GM06990 (cell line): ENCODE measurements at places on chromosomes 4 and X.
A peak's percentile ranks its signal among the peaks of the same experiment; 100 is the strongest.

GRCh38 chr4:74884266-74884665 is 48.6 kb upstream of the PARM1 start:
- DNase-seq = no peak

- DNase-seq = no peak
Observed at GRCh38 chr4:26302031-26302899, 18.5 kb upstream of the RBPJ start.

DNA sequence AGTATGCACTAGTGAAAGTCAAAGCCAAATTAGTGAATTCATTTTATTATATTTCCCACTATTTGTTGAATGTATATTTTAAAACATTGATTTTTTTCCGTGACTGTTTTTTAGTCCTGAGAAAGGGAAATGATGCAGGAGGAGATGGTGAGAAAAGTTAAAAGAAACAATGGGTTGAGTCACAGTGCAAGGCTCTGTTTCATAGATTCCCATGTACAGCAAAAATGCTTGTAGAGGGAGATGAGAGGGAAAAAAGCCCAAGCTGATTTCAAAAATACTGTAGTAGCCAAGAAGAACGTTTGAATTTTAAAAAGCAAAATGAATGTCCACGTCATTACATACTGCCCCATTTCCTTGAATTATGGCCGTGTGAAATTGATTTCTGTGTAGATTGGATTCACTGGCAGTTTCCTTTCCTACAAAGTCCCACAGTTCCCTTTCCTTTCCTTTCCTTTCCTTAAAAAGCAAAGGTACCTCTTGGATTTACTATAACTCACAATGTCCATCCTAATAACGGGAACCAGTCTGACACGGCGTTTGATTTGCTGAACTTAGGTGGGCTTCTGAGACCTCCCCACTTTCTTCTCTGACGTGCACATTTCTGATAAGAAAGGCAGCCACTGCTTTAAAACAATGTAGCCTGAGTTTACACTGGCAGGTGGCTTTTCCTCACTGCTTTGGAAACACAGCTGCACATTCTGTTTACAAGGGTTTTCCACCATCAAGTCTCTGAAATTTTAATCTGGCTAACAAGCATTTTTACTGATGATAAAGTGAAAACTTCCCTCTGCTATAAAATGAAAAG is 63.7 kb downstream of the SPCS3 start:
- DNase-seq = no peak

DNA sequence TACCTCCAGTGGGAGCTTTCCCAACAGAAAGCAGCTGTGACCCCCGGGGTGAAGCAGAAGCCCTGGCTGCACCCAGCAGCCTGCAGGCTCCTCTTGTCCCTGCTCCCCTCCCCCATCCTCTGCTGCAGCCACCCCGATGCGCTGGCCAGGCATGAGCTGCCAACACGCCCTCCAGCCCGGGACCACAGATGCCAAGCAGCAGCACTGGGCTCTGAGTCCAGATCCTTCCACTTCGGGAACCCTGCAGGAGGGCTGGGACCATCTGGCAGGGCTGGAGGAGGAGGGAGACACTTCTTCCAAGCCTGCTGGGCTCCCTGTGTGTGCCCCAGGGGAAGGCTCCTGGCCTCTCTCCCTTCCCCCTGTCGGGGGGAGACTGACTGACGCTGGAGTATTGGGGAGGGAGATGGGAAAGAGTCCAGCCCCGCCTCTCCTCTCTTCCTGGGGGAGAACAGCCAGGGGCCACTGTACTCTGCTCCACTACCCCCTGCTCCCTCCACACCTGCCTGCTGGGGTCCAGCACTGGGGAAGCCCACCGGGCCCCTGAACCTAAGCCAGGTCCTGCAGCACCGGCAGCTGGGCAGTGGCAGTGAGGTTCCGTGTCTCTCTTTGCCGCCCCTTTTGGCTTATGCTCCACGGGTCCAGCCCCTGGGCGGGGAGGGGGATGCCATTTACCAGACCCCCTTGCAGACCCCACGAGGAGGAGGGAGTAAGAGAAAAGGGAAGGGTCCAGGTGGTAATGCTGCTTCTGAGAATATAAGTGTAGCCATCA is 55.7 kb downstream of the PPP2R2C start:
- DNase-seq = no peak

GRCh38 chrX:21972721-21973120 is 32.2 kb downstream of the SMS start:
- no peak for DNase-seq

- no peak for DNase-seq
Observed at GRCh38 chr4:41214825-41215146, 444 bp upstream of the APBB2 start.

DNA sequence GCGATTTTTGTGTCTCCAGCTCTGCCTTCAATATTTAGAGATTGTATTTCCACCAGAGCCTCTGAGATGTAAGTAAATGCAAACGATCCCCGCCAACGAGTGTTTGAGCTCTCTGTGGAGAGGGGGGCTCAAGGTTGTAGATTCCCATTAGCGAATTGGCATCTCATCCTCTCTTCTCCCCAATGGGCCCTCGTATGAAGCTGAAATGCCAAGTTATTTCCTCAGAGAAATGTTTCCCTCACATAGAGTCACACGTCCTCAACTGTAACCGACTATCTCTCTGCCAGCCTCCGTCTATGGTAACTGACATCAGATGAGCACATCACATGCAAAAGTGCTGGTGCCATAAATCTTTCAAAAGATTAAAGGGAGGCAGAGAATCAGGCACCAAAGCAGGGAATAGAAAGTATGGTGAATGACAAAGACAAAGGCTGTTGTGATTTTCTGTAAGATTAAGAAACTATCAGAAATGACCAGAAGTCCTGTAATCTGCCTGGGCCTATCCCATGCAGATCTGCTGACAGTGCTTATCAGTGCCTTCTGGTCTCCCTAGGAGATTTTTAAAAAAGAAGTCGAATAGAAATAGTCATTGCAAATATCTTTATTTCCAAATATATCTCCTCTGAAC is 157.1 kb downstream of the PDGFRA start:
- DNase-seq = no peak

DNA sequence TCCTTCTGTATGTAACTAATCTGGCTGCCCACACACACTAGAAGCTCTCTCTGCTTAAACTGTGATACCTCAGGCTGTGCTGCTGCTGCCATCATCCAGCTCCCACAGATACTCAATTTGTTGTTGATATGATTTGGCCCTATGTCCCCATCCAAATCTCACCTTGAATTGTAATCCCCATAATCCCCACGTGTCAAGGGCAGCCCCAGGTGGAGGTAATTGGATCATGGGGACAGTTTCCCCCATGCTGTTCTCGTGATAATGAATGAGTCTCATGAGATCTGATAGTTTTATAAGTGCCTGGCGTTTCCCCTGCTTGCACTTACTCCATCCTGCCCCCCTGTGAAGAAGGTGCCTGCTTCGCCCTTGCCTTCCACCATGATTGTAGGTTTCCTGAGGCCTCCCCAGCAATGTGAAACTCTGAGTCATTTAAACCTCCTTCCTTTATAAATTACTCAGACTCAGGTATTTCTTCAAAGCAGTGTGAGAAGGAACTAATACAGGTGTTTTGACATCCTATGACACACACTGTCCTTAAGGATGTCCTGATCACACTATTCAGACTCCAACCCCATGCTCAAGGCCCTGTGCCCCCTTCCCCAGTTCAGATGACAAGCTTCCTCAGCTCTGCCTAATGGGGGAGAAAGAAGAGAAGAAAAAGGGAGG is 2.9 kb upstream of the ATOH1 start:
- DNase-seq = no peak

- DNase-seq = no peak
Observed at GRCh38 chr4:63786171-63786570, 623.1 kb downstream of the TECRL start.

DNA sequence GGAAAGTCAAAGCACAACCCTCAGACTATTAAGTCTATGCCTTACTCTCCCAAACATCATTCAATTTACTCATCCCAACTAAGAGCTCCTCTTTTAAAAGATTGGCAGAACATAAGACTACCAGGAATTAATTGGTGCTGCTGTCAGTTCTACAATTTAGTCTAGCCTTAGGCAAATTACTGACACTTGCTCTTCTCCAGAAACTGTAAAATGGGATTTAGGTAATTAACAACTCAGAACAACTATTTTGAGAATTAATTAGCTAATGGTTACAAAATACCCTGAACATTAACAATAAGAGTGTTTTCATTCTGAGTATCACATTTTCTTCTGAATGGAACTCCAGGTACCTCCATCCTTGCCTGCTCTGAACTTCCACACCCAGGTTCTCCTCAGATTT is 36.2 kb upstream of the RBM47 start:
- no peak for DNase-seq

DNA sequence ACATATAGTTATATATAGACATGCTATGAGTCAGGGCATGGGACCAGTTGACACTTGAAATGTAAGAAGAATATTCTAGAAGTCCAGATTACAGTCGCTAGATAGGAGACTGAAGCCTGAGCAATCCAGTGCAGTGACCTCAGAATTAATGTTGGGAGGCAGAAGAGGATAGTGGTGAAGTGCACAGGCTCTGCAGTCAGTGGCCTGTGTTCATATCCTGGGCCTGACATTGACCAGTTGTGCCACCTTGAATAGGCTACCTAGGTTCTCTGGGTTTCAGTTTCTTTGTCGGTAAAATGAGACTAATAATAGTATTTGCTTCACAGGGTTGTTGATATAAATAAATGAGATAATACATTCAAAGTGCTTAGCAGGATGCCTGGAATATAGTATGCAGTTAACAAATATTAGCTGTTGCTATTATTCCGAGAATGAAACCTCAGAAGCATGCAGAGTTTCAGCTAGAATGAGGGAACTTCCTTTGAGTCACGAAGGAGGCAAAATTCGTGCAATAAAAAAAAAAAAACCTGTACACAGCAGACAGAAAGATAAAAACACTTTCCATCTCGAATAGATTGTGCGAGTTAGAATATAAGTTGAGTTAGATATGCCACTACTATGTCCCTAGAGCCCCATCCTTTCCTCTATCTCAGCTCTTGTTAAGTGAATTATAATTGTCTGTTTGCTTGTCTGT is 4.0 kb upstream of the SH2D1A start:
- DNase-seq = no peak

- no peak for DNase-seq
Observed at GRCh38 chr4:165190591-165191347, 16.6 kb upstream of the KLHL2 start.

DNA sequence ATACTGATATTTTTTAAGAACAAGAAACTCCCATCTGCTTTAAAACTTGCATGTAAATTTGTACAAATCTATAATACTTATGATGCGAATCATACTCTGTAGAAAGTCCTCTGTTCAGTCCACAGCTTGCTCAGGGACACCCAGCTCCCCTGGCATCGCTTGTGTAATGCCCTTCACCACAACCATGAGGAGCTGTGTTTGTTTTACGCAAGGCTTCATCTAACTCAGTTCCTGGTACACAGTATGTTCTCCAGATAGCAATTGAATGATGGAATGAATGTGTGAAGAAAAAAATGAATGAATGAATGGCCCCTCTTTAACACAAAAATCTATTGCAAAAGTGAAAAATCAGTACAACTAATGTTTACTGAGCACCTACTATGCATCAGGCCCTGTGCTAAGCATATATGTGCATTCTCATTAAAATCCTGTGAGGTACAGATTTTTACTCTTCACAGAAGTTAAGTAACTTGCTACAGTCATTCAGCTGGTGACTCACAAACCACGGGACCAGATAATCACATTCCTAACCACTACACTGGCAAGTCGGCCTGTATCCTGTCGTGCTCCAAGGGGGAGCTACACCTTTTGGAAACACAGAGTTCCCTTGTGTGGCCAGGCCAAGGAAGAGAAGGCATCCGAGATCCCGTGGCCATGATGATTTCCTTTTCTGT is 58.7 kb upstream of the KDR start:
- DNase-seq = no peak

- DNase-seq = no peak
Observed at GRCh38 chr4:41692717-41693345, 55.7 kb downstream of the PHOX2B start.

DNA sequence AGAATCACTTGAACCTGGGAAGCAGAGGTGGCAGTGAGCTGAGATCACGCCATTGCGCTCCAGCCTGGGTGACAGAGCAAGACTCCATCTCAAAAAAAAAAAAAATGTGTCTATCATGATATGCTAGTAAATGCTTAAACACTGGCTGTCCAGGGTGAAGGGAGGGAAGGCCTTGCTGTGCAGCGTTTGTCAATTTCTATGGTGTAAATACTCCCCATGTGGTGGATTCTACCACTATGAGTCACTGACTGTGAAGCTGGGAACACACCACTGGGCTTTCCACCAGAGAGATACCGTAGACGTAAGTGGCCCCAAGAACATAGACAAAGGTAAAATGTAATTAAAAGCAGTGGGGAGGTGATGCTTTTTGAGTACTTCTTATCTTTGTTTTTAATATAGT is 51.3 kb upstream of the LEF1 start:
- DNase-seq = no peak

DNA sequence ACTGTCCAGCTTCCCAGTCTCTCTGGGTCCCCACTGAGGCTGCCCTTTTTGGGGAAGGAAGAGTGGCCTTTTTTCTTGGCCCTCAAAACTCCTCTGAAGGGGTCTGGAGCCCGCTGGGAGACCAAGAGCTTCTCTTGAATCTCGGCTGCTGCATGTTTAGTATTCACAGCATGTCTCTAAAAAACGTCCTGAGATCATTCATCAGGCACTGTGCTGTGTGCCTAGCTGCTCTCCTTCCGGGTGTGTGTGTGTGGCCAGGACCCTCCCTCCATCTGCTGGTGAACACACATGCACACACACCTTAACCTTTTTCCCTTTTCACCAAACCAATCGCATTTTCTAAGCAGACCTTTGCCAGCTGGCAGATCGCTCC is 841 bp upstream of the FRMPD3 start:
- DNase-seq = no peak

GRCh38 chrX:149456476-149457245 is 48.4 kb downstream of the IDS start:
- DNase-seq = no peak

- DNase-seq = no peak
Observed at GRCh38 chr4:151653548-151653918, 107.3 kb downstream of the GATB start.

- DNase-seq = peak; percentile 38
Observed at GRCh38 chrX:11341274-11342201, 48.3 kb downstream of the AMELX start.

GRCh38 chrX:140712413-140713173 is 3.0 kb downstream of the LINC00632 start:
- DNase-seq = peak; percentile 11

- no peak for DNase-seq
Observed at GRCh38 chrX:149495573-149496071, 9.5 kb downstream of the IDS start.

GRCh38 chrX:9149501-9150245 is 115.7 kb upstream of the FAM9B start:
- DNase-seq = no peak

GRCh38 chrX:111661241-111661640 is 19.7 kb upstream of the ALG13 start:
- no peak for DNase-seq

DNA sequence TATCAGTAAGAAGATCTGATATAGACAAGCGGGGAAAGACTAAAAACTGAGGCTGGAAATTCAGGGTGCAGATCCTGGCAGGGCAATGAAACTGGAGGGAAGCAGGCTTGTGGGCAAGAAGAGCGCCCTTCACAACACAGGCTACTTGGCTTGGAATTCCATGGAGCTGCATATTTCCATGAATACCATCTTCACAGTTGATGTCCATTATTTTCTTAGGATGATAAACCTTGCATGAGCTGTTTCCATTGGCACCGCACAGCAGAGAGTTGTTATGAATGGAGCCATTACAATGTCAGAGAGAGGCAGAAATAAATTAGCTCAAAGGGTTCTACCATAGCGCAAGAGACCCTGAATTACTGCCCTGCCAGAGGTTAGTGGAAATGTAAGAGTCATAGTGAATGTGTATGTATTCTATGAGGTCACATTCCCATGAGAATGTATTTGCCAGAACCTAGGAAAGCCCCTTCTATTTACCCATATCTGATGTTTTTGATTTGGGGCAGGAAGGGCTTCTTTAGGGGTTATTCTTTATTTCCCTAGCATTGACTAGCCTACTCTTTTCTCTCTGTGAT is 215.6 kb downstream of the PALLD start:
- DNase-seq = no peak
